ENCODE measurements at places on chromosomes 11 and 22.

- DNase-seq = no peak
These were observed 1.7 kb upstream of the CD248 start for GRCh38 chr11:66318600-66318970.

DNA sequence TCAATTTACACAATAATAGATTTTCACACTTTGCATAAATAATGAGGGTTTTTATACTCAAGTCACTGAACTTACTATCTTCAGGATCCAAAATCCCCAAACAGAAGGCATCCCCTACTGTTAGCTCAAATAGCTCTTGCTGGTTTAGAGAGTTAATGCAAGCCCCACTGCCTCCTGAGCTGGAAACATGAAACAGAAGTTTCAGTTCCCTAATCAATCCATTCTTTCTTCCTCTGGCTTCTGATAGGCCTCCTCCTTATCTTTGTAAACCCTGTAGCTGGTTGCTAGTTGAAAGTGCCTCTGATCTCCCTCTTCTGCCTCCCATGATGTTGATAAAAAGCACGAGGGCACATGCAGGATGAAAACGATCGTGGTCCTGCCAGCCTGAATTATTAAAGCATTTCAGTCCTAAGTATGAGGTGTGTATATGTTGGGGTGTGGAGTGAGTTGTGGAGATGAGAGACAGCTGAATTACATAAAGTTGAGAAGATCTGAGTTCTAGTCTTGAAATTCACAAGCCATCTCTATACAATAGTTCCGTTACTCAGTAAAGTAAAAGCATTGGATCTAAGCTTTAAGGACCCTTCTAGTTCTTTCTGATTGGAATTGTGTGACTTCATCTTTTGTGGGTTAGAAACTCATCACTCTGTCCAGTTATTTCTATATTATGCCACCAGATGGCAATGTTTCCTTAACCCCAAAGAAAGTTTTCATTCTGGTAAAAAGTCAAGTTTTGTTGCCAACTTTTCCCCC is 35.0 kb upstream of the EHF start:
- DNase-seq = peak; percentile 48

GRCh38 chr11:34189191-34189590 is 83.8 kb downstream of the NAT10 start:
- DNase-seq = no peak

DNA sequence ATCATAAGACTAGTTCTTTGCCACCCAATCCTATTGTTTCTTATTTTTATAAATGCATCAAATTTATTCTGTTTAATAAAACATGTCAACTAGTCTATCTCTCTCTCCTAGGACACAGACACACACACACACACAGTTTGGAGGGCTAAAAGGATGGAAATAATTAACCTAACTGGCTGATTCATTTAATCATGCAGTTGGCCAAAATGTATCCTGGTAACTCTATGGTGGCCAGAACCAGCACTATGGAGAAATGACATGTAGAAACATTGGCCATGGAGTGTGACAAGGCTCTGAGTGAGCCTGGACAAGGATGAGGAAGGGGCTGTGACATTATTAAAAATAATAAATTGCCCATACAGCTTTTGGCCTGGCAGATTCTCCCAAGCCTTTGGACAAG is 64.1 kb downstream of the CLPB start:
- DNase-seq = no peak

- no peak for DNase-seq
These were observed 10.4 kb downstream of the OR51B4 start for GRCh38 chr11:5291207-5291838.

GRCh38 chr11:27573024-27573423 is 66.5 kb upstream of the LIN7C start:
- DNase-seq = no peak

- peak; percentile 64 for DNase-seq
These were observed 643 bp downstream of the TIGD3 start for GRCh38 chr11:65355013-65355775.

DNA sequence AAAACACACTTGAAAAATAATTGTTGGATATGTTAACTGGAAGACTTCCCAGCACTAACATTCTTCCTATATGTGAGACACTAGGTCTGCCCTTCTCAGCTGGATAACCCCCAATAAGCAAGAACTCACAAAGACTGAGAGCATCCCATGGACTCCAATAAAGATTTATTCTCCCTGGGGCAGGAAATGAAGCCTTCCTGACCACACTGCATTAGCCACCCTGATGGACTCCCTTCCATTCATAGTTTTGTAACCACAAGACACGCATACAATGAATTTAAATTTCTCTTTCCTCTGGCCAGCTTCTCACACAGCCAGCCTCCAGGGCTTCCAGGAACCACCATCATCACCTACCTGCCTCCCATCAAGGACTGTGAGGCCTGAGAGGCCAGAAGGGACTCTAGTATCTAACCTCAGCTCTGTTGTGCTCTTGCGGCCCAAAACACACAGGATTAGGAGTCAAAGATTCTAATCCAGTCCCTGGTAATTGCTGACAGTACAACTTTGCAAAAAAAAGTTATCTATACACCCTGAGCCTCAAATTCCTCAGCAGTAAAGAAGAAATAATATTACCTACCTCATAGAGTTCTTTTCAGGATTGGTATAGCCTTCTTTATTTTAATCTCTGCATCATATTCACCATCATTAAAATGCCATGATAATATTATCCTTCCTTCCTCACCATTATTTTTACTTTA is 45.6 kb upstream of the GDPD4 start:
- no peak for DNase-seq

- DNase-seq = no peak
These were observed 524.0 kb upstream of the KIRREL3 start for GRCh38 chr11:127524618-127525017.

- DNase-seq = no peak
These were observed 95.9 kb downstream of the TIMP3 start for GRCh38 chr22:32897400-32897799.

DNA sequence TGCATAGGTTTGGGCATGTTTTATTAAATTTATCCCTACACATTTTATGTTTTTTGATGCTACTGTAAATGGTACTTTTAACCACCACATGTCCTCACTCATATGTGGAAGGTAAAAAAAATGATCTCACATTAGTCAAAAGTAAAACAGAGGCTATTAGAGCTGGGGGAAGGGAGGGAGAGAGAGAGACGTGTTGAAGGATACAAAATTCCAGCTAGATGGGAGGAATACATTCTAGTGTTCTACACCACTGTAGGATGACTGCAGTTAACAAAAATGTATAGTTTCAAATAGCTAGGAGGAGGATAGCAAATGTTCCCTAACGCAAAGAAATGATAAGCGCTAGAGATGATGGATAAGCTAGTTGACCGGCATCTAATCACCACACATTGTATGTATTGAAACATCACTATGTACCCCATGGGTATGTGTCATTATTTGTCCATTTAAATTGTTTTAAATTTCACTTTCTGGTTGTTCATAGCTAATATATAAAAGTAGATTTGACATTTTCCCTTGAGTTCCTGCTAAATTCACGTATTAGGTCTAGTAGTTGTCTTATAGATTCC is 9.9 kb upstream of the GNB1L start:
- no peak for DNase-seq

DNA sequence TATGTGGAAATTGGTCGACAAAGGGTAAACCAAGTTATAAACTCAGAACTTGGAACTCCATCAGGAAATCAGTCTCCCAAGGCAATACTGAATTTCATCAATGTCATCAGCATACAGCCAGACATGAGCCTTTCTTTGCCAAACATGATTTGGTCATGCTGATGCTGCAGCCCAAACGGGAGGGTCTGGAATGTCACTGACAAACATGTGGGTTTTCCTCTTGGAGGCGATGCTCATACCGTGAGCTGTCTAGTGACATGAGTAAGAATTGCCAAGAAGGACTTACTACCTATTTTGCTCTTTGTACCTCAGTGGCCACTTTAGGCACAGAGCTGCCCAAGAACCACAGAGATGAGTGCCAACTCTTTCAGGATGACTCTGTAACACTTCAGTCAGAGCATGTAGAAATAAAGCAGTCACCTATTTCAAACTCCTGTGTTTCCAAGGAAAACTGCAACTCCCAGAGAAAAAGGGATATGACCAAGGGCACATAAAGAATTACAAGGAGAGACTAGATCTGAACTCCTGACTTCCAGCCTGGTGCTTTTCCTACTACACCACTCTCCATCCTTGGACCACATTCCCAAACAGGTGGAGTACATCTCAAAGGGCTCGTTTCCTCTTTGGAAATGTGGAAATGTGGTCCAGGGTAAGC is 24.3 kb upstream of the MRGPRX2 start:
- no peak for DNase-seq

- DNase-seq = no peak
These were observed 408.0 kb downstream of the SHANK2 start for GRCh38 chr11:70844387-70844786.

DNA sequence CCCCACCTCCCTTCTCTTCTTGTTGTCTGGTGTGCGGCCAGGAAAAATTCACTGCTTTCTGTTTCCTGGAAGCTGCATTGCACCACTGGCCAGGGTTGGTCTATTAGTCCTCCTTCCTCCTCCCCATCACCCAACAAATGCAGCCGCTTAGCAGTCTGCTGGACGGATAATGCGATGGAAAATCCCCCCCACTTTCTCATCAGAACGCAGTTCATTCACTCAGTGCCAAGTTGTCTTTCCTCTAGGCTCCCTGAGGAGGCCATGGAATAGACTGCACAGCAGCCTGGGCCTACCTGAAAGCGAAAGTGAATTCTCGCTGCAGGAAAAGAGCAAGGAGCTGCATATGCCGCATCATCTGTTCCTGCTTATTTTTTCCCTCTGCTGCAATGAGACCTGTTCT is 513.6 kb downstream of the METTL15 start:
- no peak for DNase-seq

- no peak for DNase-seq
These were observed 16.4 kb upstream of the SLC25A1 start for GRCh38 chr22:19194766-19195536.

DNA sequence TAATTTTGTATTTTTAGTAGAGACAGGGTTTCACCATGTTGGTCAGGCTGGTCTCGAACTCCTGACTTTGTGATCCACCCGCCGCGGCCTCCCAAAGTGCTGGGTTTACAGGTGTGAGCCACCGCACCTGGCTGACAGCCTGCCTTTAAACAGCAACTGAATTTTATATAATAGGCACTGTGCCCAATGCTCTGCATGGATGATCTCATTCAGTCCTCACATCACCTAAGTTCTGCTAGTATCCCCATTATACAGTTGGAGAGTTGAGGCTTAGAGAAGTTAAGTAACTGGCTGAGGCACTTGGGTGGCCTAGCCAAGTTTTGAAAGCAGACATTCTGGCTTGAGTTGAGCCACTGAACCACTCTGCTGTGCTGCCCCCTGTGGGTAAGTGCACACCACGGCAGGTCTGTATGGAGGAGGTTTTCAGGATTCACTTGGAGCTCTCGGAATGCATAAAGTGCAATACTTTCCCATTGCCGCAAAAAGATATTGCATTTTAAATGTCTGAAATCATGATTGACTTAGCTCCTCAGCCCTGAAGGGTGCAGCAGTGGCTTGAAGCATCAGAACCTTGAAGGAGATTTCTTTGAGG is 112.4 kb downstream of the LDLRAD3 start:
- DNase-seq = no peak

- DNase-seq = no peak
These were observed 301.8 kb upstream of the API5 start for GRCh38 chr11:43010042-43010441.

DNA sequence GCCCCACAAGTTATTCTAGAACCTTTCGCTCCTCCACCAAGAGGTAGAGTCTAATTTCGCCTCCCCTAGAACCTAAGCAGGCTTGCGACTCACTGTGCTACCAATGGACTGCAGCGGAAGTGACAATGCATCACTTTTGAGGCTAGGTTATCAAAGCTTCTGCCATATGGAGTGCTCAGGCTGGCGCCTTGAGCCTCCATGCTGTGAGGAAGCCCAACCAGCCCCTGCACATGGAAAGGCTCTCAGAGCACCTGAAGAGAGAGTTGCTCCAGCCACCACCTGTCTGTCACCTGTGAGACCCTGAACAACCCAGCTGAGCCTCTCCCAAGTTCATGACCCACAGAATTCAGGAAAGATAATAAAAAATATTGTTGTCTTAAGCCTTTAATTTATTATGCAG is 29.3 kb upstream of the CBX7 start:
- DNase-seq = no peak
